ENCODE measurements at places on chromosomes 3 and 15. TPM values are rescaled to one million over a fixed set of nuclear protein-coding genes. Genes with fewer than 3 reads are reported as not detected.

Gene PTH1R
- 1.8 TPM for total RNA-seq

- no peak for DNase-seq
These were observed 1.8 kb downstream of the CD276 start for GRCh38 chr15:73685981-73686380.

DNA sequence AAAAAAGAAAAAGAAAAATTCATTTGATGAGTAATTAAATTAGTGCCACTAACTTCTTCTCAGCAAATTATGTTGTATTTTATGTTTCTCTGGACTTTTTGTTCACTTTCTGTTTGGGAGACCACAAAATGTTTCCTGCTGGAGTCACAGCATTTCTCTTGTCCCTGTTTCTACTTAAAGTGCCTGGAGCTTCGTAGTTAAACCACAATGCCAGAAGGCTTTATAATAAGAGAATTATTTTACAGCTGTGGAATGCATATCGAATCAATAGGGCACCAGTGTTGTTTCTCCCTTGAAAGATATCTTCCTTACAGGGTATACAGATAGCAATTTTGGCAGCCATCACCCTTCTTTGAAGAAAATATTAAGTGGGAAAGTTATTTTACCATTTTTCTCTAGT is 3.2 kb downstream of the DTWD1 start:
- DNase-seq, result no peak

DNA sequence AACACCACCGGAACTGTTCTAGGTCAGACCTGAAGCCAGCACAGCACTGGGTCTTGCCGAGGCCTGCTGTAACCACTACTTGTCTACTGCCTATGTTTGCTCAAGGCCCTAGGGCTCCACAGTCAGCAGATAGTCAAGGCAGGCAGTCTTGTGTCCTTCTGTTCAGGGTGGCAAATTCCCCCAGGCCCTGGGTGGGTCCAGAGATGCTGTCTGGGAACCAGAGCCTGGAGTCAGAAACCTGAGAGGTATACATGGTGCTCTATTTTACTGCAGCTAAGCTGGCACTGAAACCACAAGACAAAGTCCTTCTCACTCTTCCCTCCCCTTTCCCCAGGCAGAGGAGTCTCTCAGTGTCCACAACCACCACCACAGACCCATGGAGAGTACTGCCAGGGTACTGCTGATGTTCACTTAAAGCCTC is 89.9 kb downstream of the BBX start:
- no peak for DNase-seq

Gene MME
- total RNA-seq, result 11.2 TPM

DNA sequence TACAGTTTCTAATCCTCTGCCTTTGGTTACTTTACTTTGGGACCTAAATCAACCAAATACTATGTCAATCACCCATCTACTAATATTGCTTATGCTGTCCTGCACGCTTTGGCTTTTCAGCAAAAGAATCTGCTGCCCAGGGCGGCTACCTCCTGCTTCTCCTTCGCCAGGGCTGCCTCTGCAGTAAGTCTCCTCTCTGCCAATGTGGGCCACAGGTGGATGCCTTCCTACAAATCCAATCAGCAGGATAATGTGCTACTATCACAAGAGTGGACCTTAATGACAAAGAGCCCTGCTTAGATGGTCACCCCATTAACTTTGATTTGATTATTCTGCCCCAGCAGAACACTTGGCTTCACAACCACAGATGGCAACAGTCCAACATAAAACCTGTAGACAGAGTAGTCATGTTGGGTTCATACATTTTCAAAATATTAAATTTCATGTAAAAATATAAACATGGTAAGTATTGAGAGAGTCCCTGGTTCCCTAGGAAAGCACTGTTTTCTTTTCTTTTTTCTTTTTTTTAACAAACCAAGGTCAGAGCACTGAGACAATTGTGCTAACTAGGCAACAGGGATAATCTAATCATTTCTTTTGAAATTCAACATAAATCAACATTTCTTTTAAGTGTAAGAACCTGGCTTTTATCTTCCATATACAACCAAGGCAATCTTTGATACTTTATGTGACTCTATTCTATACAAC is 298.3 kb downstream of the ZBTB20 start:
- peak; percentile 18 for DNase-seq

GRCh38 chr15:100115711-100116090 is 226.1 kb downstream of the ADAMTS17 start:
- DNase-seq, result no peak

GRCh38 chr3:110430146-110430545 is 641.5 kb upstream of the NECTIN3 start:
- no peak for DNase-seq

GRCh38 chr3:114816052-114816451 is 331.0 kb downstream of the ZBTB20 start:
- DNase-seq, result no peak

Gene LINGO1
- 0.99 TPM for total RNA-seq

GRCh38 chr3:47571391-47572175 is 7.1 kb downstream of the CSPG5 start:
- no peak for DNase-seq

DNA sequence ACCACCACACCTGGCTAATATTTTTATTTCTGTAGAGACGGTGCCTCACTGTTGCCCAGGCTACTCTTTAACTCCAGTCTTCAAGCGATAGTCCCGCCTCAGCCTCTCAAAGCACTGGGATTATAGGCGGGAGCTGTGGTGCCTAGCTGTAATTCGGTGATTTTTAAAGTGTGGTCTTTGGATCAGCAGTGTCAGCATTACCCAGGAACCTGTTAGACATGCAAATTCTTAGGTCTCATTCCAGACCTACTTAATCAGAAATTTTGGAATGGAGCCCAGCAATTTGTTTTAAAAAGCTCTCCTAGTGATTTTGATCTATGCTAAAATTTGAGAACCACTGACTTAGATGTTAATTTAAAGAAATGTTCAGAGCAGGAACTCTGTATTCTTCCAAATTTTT is 51.9 kb downstream of the GOLM2 start:
- peak; percentile 9 for DNase-seq

Gene ANKRD34C
- 0.33 TPM for total RNA-seq

Gene PPARG
- total RNA-seq, result 5.4 TPM

GRCh38 chr3:24596626-24597025 is 102.0 kb upstream of the THRB start:
- DNase-seq, result no peak

GRCh38 chr15:99704444-99704838 is 28.8 kb downstream of the LYSMD4 start:
- DNase-seq, result peak; percentile 39

DNA sequence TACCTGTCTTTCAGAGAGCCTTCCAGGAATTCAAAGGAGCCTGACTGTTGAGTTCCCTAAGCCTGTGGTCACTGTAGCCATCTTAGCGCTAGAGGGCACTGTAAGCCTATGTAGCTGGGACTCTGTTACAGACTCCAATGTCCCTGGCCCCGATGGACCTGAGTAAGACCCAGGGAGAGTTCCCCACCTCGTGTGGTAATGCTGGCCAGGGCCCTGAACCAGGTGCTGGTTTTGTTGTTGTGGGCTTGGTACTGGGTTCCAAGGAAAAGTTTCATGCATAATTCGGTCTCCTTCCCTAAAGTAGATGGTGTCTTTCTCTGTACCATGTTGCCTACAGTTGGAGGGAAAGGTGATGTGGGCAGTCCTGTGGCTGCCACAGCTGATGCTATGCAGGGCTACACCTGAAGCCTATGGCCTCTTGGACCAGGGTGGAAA is 32.4 kb downstream of the CDAN1 start:
- DNase-seq, result peak; percentile 78

GRCh38 chr3:17013050-17013449 is 128.3 kb downstream of the PLCL2 start:
- DNase-seq, result no peak

- DNase-seq, result no peak
These were observed 94.7 kb upstream of the TGFBR2 start for GRCh38 chr3:30511524-30512251.

GRCh38 chr3:107208100-107208499 is 169.1 kb upstream of the CCDC54 start:
- DNase-seq, result peak; percentile 84

DNA sequence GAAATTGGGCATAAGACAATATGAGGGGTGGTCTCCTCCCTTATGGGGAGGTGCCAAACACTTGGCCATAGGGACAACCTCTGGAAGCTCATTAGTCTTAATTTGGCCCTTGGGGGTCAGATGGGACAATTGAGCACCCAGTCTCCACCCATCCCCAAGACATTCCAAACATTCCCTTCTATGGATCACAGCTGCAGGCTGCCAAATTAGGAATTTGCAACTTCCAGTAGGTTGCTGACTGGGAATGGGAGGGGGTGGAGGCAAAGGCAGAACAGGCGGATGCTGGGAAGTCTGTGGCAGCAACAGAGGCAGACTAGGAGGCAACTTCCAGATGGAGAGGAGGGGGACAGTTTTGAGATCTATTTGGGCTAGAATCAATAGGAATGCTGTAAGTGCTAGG is 1.4 kb upstream of the PDHB start:
- DNase-seq, result no peak

- DNase-seq, result no peak
These were observed 35.3 kb downstream of the MOBP start for GRCh38 chr3:39502838-39503145.

DNA sequence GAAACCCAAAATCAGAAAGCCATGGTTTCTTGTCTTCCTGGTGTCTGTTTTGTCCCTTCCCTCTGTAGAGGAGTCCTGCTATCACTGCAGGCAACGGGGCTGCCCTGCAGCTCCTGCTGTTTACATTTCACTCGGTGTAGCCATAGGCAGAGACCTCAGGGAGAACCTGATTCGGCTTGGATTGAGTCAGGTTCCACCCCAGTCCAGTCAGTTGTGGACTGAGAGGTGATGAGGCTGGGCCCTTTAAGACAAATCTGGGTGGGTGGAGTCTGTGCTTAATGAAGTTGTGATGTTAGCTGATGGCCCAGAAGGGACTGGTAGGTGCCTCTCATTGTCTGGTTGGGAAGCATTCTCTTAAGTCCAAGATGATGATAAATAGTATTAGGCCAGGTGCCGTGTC is 35.7 kb downstream of the FLNB start:
- DNase-seq, result no peak

All from body of pancreas (tissue), 4 donors.